Stimulated activated CD8-positive, alpha-beta memory T cell treated with anti-CD3 and anti-CD28 coated beads, Interleukin-12 subunit alpha, Interleukin-12 subunit beta, amount 100 ng/mL, for 4 hours (primary cell): ENCODE measurements at places on chromosomes 16 and 17.

DNA sequence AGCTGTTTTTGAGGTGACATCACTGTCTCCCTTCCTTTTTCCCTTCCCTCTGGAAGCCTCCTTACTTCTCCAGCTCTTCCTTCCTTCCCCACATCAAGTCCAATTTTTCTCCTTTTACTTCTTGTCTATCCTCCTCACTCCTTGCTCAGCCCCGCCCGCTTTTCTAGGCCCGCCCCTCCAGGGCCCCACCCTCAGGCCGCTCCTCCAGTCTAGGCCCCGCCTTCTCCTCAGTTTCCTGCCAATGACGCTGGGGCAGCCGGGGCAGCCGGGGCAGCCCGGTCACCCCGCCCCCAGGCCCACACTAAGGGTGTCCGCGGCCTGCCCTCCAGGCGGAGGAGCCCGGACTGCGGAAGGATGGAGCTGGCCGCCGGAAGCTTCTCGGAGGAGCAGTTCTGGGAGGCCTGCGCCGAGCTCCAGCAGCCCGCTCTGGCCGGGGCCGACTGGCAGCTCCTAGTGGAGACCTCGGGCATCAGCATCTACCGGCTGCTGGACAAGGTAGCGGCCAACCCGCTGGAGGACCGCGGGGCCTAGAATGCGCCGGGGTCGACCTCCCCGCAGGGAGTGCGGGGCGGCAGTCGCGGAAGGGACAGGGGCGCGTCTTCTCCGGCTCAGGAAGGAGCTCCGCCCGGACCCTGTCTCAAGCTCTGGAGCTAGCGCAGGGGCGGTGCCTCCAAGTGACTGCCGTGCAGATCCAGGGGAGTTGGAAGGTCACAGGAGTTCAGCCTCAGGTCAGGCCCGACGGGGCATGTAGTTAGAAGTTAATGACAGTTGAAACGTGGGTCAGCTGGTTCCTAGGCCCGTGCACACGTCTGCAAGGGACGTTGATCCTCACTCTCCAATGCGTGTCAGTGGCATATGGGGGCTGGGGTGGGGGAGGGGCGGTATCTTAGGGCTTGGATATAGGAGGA, at the start of gene PCTP:
Gene PCTP (plus strand): TSS at position 302 of the 908 bp plus-strand sequence. CDS start 53 bp downstream, at position 355.
- DNase-seq = peak; percentile 64

GRCh38 chr17:34579017-34579946, at the start of gene TMEM132E:
TMEM132E (plus strand) TSS chr17:34579582; CDS start chr17:34581077, 1,495 bp downstream.
- no peak for DNase-seq

DNA sequence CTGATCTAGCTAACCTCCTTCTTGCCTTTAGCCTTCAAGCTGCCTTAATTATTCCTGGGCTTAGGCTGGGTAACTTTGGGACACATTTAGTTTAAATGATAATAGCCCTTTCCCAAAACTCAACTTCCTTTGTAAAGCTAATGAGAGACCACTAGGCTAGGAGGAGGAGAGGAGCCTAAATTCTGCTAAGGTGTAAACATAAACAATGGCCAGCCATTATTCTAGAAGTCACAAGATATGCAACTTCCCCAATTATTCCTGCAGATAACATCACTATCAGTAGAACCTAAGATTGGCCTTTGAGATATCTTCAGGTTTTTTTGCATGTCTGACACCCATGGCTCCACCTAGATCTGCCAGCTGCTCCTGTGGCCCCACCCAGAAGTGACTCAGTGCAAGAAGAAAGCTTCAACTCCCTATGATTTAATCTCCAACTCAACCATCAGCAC, 131.2 kb upstream of the FAM20A start:
- no peak for DNase-seq

- DNase-seq = no peak
These were observed 80.9 kb upstream of the ZNF423 start for GRCh38 chr16:49936791-49937190.
